Astrocyte of the spinal cord (primary cell): ENCODE measurements at places on chromosomes 11 and 22.

- no peak for DNase-seq
Observed at GRCh38 chr11:130423541-130424142, 4.8 kb downstream of the ADAMTS8 start.

DNA sequence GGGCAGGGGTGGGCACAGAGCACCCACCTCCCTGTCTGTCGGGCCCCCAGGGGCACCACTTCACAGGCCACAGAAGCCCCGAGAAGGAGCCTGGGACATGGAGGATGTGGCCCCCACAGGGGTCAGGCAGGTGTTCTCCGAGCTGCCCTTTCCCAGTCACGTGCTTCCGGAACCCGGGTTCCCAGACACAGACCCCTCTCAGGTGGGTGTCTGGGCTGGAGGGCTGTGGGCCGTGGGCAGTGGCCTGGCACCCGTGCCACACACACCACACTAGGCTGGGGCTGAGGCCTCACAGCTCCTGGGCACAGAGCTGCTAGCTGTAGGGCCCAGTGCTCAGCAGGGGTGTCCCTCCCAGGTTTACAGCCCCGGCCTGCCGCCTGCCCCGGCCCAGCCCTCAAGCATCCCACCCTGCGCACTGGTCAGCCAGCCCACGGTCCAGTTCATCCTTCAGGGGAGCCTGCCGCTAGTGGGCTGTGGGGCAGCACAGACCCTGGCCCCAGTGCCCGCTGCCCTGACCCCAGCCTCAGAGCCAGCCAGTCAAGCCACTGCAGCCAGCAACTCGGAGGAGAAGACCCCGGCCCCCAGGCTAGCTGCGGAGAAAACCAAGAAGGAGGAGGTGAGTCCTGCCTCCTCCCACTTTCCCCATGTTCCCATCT is 5.5 kb downstream of the IRF7 start:
- DNase-seq = no peak

- no peak for DNase-seq
Observed at GRCh38 chr11:44328138-44328660, 18.3 kb upstream of the ALX4 start.

GRCh38 chr11:104999721-105000120 is 23.2 kb downstream of the CASP5 start:
- no peak for DNase-seq

DNA sequence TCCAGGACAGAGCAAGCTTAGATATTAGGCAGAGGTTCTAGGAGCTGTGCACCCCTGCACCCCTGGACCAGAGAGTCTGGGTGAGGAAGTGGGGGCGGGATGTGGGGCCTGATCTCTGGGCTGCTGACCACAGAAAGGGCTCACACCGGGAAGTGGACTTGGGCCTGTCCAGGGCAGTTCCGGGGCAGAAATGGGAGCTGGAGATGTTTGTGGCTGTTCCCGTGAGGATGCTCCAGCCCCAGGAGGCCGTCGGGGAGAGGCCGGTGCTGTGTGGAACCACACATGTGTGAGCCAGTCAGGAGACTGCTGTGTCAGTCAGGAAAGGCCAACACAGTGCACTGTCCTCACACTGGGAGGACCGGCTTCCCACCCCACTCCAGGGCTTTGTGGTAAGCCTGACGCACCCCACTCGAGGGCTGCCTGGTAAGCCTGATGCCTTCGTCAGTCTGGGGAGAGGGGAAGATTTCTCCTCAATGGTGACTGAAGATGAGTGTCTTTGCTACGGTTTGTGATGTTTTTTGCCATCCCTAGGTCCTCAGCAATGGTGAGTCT is 741.0 kb downstream of the BRD1 start:
- no peak for DNase-seq
